ENCODE measurements at places on chromosomes 3 and 15.

DNA sequence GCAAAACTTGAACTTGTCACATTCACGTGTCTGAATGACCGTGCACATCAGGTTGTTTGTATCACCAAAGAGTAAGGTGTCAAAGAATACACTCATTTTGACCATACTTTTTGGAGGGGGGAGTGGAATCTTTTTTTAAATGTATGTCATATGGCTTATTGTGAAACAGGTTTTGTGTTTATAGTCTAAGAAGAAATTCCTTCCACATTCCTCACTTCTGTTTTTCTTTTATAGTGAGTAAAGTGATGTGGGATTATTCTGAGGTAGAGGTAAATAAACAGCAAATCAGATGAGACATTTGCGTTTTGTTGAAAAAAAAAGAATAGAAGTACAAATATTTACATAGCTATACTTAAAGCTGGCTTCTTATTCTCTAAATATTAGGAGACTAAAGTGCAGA is 33.0 kb downstream of the SRP14 start:
- DNase-seq = no peak

DNA sequence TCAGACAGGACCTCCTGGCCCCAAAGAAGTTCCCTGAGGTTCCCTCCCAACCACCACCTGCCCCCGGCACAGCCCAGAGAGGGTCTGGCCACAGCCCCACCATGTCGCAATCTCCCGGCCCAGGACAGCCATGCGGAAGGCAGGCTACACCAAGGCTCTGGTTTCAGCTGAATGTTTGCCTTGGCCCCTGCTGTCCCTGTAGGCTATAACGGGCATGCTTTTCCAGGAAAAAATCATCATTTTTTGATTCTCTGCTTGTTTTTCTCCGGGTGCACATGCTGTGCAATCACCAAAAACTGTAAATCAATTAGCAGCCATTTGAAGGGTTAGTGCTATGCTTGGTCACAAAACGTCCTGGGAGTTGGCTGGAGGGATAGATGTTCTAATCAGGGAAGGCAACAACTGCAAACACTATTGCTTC is 142.7 kb upstream of the IGF1R start:
- DNase-seq = no peak

GRCh38 chr3:87796843-87797185 is 262.0 kb downstream of the CGGBP1 start:
- no peak for DNase-seq

- DNase-seq = no peak
These were observed 453.1 kb downstream of the IL5RA start for GRCh38 chr3:2656806-2657777.

DNA sequence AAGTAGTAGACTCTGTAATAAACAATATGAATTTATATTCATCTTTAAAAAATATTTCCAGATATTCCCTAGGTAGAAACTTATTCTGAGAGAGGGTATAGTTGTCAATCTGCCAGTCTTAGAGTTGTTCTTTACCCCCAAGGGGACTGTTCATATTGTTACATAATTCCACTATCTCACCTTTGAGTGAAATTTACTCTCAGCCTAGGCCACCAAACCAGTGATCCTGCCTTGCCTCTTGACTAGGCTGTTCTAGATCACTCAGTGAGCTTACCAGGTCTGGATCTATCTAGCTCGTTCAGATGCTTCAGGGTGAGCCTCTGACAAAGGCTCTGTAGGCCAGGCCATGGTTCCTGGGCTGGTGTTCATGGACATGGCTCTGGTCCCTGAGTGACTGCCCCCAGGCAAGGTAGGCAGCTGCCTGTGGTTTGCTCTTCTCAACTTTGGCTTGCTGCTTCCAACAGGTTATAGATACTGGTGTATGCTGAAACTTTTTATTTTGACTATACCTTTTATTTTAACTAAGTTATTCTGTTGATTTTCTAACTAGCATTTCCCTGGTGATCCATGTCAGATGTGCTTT is 27.6 kb downstream of the ZNF592 start:
- DNase-seq = no peak

- no peak for DNase-seq
These were observed 308.0 kb upstream of the THRB start for GRCh38 chr3:24802614-24803013.

DNA sequence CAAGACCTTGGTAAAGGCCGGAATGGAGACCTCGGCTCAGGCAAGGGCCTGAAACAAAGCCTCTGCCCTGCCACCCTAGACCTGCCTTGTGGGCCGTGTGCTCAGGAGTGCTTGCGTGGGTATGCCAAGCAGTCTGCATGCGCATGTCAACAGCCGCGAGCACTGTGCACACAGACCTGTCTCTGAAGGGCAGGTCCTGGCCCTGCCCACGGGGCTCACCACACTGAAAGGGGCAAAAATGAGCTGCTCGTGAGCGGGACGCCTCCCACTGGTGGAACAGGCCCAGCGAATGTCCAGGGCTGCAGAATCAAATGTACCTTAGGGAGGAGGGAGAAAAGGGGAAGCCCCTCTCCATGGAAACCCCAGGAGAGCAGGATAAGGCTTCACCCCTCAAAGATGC is 44.3 kb upstream of the FGD5 start:
- peak; percentile 56 for DNase-seq

- no peak for DNase-seq
These were observed 62.5 kb upstream of the RBP1 start for GRCh38 chr3:139602003-139602402.

DNA sequence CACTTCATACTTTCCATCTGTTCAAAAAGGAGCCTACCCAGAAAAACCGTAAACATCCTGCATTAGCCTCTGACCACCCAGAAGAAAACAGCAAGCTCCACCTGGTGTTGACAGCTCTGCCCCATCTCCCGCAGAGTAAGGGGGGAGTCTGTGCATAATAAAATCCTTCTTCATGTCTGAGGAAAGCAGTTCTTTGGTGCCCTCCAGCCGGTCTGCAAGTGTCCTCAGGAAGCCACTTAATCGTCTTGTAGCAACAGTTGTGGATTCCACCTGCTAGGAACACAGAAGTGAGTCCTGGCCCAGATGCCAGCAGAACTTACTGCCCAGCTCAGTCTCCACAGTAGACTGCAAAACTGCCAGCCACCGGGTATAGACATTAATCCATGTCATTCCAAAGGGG is 22.5 kb downstream of the RIOX2 start:
- no peak for DNase-seq

DNA sequence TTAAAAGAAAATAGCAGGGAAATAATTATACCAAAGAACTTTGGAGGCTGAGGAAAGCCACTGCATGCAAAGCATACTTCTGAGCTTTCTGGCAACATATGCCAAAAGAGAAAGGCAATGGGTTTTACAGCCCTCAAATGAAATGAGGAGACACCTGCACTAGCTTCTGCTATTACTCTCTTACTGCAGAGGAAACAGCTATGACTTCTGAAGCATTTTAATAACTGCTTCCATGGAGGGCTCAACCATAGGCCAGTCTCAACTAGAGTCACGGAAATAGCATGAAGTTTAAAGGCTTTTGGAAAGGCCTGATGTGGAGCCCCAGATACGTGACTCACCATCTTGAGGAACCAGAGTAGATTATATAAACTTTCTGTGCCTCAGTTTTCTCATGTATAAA is 114.8 kb downstream of the OXNAD1 start:
- DNase-seq = no peak

DNA sequence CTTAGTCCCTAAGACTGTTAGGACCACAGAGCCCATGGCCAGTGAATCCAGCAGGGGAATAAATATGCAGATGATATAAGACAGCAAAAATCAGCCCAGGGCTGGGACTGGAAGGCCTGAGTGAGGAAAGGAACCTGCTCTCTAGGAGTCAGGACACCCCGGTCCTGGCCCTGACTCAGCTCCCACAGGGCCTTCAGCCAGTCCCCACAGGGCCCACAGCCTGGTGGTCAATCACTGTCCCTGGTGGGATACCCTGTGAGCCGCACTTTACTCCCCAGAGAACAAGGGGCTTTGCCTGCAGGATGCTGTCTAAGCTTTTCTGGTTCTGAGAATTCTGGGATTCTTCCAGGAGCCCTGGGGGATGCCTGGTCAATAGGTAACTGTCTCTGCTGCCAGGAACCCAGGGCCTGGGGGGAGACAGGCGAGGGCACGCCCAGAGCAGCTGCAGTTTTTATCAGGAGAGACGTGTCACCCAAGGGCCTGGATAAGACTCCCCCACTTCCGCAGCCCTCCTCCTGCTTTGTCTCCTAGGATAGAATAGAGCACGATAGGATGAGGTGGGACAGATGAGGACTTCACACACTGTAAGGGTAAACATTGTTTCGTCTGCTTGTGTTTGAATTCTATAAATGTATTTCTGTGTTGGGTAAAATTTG is 49.5 kb upstream of the MCF2L2 start:
- peak; percentile 43 for DNase-seq

GRCh38 chr15:62782071-62782841 is 260.3 kb upstream of the TPM1 start:
- peak; percentile 83 for DNase-seq

- no peak for DNase-seq
These were observed 49.5 kb upstream of the PDZRN3 start for GRCh38 chr3:73674280-73674679.

GRCh38 chr3:131079086-131079485 is 52.4 kb downstream of the NEK11 start:
- no peak for DNase-seq

GRCh38 chr15:25059698-25060471 is 105.1 kb downstream of the SNRPN start:
- DNase-seq = peak; percentile 22

DNA sequence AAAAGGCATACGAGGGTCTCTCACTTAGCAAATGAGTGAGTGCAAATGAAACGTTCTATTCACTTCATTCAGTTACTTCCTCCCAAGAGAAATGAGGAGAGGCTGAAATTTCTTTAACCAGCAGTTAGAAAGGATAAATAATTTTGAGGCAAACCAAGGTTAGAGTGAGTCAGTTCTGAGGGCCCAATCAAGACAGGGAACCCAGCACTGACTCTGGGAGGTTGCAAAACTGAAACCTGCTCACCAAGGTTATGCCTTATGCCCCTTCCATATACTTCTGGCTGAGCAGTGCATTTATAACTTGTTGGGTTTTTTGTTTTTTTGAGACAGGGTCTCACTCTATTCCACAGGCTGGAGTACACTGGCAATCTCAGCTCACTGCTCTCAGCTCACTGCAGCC is 4.5 kb upstream of the RPSA start:
- DNase-seq = no peak

DNA sequence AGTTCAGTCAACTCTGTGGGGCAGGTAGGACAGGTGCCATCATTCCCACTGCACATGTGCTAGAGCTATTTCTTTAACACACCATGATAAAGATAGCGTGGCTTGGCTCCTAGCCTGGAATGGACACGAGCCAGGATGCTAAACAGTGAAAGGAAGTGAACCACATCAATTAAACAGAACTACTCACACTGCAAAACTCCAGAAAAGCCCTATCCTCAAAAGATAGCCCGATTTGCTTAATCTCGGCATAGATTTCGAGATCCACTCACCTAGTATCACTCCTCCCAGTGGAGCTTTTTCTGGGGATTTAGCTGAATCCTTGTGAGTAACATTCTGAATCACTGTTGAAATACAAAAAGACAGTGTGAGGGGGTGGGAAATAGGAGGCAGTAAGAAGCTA is 118.0 kb downstream of the ABI3BP start:
- DNase-seq = no peak

GRCh38 chr15:86865920-86866319 is 786.2 kb downstream of the AGBL1 start:
- DNase-seq = no peak

DNA sequence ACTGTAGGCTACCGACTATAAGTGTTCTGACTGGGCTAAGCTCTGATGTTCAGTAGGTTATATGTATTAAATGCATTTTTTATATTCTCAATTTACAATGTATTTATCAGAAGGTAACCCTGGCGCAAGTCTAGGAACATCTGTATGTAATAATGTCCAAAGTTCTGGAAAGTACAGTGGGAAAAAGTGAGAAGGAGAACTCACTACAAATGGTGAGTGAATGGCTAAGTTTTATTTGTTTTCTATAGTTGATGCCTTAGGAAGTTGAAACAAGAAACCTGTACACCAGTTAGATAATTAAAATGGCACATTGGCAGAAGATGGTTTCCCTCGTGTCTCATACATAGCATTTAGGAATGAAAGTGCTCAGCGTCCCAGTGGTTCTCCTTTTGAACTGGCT is 333.4 kb upstream of the THRB start:
- DNase-seq = no peak

DNA sequence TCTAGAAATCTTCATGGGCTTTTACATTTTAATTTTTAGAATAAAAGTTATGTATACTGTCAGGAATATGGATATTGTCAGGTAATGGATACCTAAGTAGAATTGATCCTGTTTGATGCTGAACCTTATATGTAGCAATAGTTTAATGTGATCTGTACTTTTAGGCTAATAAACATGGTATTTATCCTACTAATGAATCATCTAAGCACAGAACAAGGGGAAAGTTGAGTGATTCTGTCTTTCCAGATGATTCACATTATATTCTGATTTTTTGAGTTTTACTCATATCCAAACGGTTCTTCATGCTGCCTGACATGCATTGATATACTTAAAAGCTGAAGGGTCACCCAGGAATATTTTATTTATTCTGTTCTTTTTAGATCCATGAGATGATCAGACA is 34.5 kb downstream of the FANCI start:
- DNase-seq = no peak

DNA sequence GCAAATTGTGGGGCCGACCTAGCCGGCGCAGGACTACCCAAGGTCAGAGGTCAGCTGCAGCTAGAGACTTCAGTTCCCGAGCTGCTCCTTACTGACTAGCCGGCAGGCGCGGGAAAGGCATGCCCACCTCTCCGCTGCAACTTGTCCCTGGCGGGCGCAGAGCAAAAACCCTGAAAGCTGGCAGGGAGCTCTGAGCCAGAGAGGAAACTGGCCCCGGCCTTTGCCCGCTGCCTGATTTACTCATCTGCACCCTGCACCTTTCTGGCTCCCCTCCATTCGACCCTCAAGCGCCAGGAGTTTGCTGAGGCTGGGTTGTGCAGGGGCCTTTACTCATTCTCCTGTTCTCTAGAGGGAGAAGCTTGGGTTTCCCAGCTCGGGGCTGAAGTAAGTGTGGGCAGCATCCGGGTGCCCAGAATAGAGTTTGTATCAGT is 1.5 kb downstream of the ZIC4 start:
- peak; percentile 71 for DNase-seq

DNA sequence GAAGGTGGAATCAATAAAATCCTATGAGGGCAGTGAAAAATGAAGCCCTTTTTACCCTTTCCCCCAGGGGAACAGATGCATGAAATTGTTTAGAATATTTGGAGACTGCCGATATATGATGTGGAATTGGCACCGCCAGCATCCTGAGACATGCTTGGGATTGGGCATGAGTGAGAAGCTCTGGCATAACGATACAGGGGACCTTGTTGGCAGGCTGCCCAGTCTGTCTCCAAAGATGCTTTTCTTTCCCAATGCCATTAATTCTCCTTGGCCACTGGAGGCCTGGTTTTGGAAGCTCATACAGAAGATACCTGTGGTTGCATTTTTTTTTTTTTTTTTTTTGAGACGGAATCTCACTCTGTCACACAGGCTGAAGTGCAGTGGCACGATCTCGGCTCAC is 800.6 kb upstream of the LMCD1 start:
- no peak for DNase-seq

GRCh38 chr15:70480196-70480856 is 283.0 kb downstream of the UACA start:
- DNase-seq = no peak

Data from endodermal cell (in vitro differentiated cells).